CD4-positive, alpha-beta memory T cell (primary cell): ENCODE measurements at places on chromosomes 11 and 22.

GRCh38 chr11:48024635-48025071 lies 44.3 kb downstream of the PTPRJ start:
- DNase-seq: no peak

GRCh38 chr11:28794405-28794804 lies 686.2 kb downstream of the METTL15 start:
- DNase-seq: no peak

DNA sequence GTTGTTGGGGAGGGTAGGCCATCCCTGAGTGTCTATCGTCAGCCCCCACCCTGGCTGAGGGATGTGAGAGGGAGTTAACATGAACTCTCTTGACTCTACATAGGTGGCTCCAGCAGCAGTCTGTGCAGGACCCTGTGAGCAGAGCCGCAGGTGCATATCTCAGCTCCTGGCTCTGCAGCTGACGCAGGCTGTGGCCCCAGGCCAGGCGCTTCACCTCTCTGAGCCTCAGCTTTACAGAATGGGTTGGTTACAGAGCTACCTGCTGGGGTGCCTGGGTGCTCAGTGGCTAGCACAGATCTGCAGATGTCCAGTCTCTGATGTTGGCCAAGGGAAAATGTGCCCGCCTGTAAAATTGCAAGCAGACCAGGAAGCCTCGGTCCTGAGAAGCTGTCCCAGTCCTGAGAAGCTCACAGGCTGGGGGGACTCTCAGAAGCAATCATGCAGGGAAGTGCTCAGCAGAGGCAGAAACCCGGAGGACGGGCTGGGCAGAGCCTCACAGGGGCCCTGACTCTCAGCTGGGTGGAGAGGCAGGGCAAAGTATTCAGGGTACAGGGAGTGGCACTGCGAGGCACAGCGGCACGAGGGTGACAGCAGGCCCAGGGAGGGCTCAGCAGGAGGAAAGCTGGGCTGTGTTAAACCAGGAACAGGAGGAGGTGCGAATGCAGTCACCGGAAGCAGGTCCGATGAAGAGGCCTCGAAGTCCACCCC lies 15.9 kb upstream of the LRP5 start:
- no peak for DNase-seq

- no peak for DNase-seq
Observed at GRCh38 chr11:60209977-60210376, 27.1 kb upstream of the MS4A6A start.

DNA sequence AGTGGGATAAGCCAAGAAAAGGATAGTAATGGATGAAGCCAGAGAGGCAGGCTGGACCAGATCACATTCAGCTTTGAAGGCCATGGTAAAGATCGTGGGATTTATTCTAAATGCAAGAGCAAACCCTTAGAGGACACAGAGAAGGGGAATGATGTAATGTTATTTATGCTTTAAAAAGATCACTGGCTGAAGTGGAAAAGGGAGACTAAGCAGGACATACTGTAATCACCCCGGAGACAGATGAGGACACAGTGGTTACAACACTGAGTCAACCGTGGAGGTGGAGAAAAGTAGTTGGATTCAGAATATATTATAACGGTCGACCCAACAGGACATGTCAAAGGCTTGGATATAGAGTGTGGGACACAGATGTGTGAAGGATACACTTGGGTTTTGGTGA lies 38.5 kb downstream of the CDON start:
- DNase-seq: no peak

- no peak for DNase-seq
Observed at GRCh38 chr11:30106222-30107181, 89.7 kb upstream of the KCNA4 start.

DNA sequence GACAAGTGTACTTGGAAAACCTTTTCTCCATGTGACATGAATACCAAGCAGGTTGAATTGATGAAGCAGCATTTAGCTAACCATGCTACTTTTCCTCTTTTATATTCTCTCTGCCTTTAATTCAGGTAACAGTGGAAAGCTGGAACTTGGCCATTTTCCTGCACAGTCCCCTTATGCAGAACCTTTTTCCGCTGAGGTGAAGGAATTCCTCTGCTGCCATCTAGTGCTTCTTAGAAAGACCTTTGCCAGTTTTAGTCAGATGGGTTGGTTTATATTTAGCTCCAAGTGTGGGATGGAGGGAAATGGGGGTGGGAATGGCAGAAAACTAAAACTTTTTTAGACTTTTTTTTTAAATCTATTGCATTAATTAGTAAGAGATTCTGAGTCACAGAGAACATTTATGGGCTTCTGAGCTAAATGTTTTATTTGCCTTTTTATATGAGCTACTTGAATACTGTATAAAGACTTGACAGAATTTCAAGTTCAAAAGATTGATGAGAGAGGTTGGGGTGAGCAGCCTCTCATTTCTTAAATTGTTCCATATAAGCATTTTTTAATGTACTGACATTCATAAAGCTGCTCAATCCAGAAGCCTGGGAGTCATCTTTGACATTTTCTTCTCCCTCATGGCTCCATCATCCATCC lies 153.9 kb upstream of the ZC3H12C start:
- DNase-seq: no peak

DNA sequence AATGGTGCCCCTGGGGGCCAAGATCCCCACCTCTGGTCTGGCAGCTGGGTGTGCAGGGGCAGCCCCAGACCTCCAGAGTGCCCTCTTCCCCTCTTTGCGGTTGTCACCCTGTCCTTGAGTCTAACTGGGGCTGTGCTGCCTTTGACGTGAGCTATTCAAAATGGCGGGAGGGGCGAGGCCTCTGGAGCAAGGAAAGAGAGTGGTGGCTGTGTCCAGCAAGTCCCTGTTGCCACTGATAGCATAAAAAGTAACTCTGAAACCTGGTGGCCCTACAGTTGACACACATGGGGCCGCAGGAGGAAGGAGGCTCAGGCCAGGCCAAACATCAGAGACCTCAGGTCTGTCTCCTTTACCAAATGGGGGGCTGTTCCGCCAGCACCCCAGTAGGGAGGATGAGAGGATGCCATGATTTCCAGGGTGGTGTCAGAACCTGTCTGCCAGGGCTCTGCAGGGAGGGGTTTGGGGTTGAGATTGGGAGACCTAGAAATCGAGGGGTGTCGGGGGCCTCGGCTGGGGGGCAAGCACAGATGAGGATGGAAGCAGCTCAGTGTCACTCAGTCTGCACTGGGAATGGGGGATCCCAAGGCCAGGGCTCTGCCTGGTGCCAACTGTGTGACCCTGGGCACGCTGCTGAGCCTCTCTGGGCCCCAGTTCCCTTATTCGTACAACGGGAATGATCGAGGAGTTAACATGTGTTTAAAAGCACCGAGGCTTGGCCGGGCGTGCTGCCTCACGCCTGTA lies 49.2 kb upstream of the KCNQ1OT1 start:
- DNase-seq: no peak

DNA sequence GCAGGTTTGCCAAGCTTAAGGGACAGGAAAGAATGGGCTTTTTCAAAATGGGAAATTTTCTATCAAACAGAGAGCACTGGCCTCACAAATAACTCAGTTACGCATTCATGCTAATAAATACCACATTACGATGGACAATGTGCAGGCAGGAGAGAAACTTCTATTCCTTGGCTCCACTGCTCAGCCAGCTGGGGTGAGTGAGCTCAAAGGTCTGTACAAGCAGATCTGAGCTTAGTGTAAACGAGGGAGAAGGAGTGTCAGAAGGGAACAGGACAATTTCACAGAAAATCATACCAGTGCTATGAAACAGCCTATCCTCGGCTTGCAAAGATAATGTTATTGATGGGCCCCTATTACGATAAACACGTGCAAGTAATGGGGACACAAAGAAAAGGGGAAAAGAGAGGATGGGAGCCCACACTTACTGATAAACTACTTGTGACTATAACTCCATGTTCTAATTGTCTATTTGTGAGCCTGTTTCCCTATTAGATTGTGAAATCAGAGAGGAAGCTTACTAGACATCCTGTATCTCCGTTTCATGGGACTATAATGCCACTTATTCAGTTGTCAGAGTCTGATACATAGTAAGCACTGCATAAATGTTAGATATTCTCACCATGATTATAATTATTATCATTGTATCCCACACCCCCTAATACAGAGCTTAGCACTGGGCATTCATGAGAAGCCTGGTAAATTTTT lies 46.3 kb downstream of the AMOTL1 start:
- no peak for DNase-seq

DNA sequence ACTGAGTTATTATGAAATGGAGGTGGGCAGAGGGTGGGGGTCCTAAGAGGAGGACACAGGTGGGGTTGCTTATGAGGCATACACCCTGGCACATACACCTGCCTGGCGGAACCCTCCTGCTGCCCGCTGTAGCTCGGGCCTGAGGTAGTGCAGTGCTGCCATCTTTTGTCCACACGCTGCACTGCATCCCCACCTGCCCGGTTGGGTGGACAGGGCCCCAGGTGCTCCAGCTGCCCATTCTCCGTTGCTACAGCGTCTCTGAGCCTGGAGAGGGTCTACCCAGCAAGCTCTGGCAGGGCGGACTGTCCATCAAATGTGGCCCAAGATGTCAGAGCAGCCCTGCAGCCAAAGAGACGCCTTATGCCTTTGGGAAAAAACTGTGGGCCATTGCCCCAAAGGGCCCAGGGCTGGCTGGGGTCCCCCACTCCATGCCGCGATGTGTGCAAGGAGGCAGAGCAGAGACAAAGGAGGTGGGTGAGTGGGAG lies 131.2 kb downstream of the BUD13 start:
- no peak for DNase-seq

GRCh38 chr11:12591706-12592105 lies 82.5 kb upstream of the TEAD1 start:
- DNase-seq: no peak

DNA sequence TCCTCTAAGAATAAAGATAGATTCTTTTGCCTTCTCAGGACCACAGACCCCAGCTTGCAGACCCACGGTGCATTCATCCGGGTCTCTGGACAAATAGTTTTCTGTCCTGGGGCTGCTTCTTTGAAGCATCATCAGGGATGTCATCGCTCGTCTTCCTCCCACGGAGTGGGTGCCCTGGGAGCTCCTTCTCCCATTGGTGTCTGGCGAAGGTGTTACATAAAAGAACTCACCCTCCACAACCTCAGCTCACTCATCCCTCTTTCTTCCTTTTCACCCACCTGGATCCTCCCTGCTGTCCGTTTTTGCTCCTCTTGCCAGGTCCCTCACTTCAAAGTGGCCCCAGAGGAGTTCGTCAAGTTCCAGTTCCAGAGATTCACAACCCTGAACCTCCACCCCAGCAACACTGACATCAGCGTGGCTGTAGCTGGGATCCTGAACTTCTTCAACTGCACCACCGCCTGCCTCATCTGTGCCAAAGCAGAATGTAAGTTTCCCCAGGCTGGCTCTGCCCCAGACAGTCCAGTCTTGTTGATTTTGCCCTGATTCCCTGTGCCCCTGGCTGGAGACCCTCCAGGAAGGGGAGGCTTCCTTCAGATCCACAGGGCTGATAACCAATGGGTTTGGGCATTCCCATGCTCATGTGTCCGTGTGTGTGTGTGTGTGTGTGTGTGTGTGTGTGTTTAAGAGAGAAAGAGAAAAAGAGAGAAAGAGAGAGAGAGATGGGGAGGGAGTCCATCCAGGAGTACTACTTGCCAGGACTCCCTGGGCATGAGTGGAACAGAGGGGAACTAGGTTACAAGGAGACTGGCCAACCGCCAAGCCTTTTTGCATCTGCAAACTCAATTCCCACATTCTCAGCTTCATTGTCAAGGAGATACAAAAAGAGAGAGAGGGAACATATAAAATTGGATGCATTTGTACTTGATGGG lies 204.2 kb upstream of the TBCEL start:
- DNase-seq: no peak

- DNase-seq: no peak
Observed at GRCh38 chr22:43298062-43298801, 44.9 kb downstream of the SCUBE1 start.

GRCh38 chr11:17744151-17744940 lies 9.8 kb downstream of the KCNC1 start:
- DNase-seq: no peak

DNA sequence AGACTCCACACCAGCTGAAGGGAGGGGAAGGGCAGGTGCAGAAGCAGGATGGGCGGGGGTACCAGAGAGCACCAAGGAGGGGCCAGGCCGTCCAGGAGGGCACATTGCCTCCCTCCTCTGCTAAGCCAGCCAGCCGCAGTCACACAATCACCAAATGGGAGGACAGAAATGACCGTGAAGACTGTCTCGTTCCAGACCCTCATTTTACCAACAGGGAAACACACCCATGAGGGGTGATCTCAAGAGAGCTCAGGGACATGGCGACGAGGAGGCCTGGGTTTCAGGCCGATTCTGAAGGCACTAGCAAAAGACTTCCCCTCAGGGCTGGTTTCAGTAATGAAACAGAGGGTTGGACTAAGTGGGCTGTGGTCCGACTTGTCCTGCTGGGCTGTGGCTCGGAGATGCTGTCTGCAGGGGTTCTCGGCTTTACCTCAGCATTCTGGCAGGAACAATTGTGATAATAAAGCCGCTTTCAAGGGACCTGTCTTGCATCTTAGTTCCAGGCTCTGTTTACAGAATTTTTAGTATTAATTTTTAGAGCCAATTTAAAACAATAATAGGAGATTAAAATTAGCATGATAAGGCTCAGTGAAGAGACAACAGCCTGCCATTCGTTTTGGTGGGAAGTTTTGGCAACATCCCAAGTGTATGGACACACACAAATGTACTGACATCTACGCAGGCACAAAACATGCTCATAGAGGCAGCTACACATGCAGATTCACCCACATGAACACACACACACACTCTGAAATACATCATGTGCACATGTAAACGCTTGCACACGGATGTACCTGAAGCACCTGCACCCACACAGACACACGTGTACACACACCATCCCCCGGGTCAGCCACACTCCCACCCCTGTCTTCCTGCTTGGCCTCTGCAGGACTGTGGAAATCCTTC lies 2.0 kb upstream of the B3GAT1 start:
- DNase-seq: no peak

DNA sequence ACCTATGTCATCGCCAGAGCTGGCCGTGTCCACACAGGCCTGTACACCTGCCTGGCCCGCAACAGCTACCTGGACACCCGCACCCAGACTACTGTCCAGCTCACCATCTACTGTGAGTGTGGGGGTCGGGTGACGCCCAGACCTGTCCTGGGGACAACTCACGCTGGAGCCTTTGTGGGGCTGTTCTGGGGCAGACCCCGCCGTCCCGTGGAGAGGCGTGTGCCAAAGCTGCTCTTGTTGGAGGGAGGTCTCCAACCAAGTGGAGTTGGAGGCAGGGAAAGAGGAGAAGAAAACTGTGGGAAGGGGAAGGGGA lies 4.3 kb downstream of the VSIG10L2 start:
- no peak for DNase-seq

GRCh38 chr22:20574920-20575353 lies 67.5 kb downstream of the MED15 start:
- no peak for DNase-seq
